ENCODE measurements at places on chromosomes 13 and 19. TPM values are rescaled to one million over a fixed set of nuclear protein-coding genes. Genes with fewer than 3 reads are reported as not detected.

Gene NACC1
- 30.7 TPM for total RNA-seq

DNA sequence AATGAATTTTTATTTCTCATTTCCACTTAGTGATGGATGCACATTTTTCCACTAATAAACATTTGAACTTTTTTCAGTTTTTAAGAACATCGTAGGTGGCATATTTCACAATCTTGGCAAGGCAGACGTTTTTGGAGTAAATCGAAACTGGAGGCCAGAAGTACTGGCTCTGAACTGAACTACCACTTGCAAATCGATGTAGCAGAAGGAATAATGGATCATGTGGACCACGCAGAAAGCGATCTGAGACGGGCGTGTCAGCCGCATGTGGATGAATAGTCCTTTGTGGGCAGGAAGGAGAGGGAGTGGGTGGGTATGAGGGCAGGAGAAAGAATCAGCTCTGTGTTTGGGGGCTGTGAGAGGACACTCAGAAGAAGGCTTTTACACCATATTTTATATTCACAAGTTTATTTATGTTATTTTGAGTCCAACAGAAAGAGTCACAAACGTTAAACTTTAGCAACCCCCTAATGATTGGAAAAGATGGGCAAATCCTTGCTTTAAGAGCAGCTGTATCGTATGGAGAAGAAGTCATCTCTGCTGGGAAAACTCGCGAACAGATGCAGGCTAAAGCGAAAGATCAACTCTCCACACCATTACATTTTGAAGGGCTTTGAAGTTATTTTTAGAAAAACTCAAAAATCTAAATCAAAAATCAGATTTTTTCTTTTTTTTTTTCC, 90.5 kb downstream of the COL4A2 start:
- no peak for DNase-seq

GRCh38 chr19:41192574-41193429, at the start of gene CYP2S1:
Gene CYP2S1, plus strand, starts transcription at chr19:41193219. Its CDS starts 46 bp downstream, at chr19:41193265.
- no peak for DNase-seq

- no peak for DNase-seq
Measured at GRCh38 chr13:19152403-19152802, 29.2 kb downstream of the TUBA3C start.

- peak; percentile 90 for DNase-seq
Measured at GRCh38 chr13:27424246-27425157, at the start of gene GTF3A. Gene GTF3A, plus strand, starts transcription at chr13:27424619.

Gene GJB6
- not detected for total RNA-seq
